ENCODE measurements at places on chromosomes 4 and X. TPM values are rescaled to one million over a fixed set of nuclear protein-coding genes. Genes with fewer than 3 reads are reported as not detected.

The RNF113A gene
- polyA plus RNA-seq = 18.5 TPM

The BEND4 gene
- 2.8 TPM for polyA plus RNA-seq

The KIT gene
- polyA plus RNA-seq = 28.0 TPM

DNA sequence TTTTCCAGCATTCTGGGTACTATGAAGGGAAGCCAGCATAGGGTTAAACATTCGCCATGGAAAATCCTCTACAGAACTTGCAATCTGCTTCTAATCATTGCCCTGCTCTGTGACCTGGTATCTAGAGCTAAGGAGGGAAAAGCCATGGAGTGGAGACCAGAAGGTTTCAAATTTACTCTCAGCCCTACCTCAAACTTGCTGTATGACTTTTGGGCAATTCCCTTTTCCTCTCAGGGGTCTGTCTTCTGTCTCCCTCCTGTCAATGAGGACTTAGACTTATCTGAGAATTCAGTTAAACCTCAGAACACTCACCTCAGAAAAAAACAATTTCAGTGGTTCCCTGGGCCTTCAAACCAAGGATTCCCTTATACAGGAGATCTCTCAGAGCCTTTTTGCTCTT, 29.1 kb downstream of the ARHGEF9 start:
- DNase-seq = no peak

GRCh38 chr4:9146967-9147366, 23.2 kb upstream of the FAM90A26 start:
- no peak for DNase-seq

DNA sequence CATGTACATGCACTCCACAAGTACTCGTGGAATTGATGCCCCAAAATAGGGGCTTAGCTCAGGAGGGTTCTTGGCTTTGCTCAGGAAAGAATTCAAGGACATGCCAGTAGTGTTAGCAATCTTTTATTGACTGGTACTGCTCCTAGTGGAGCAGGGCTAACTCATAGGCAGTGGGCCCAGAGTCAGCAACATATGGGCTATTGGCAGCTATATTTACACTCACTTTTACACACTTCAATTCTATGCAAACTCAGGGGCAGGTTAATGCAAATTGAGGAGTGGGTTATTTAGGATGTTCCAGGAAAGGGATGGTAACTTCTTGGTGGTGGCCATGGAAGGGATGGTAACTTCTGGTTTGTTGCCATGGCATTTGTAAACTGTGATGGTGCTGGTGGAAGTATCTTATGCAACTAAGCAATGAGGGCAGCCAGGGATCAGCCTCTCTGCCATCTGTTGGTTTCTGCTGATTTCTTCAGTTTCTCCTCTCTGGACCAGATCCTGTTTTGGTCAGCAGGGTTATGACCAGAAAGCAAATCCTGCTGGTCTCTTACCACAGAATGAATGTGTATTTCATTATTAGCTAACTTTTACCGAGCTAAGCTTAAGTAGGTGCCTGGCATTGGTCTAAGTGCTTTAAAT, 69.2 kb upstream of the FAT1 start:
- DNase-seq = no peak

DNA sequence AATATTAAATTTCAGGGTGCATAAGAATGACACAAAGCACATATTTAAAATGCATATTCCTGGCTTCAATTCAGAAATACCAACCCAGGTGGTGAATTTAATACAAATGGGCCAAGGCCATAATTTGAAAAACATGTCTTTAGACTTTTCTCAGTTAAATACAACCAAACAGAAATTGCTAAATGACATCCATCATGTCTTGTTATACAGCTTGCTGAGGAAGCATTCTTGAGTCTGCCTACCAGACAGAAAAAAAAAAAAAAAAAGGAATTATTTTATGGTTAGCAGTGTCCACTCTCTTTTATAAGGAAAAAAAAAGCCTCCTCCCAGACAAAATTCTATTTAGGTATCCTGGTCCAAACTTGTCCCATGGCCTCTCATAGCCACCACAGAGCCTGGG, 119.1 kb downstream of the PAPSS1 start:
- DNase-seq = no peak

The KLKB1 gene
- polyA plus RNA-seq = 0.90 TPM

DNA sequence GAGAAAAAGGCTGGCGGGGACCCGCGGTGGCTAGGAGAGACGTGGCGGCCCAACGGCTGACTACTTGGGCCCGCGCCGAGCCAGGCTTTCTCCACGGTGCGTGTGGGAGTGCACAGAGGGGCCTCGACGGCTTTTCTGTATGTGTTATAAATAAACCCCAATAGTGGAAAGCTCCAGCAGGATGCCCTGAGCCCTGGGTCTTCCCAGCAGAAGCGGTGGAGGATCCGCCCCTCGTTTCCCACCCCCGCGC, 268 bp upstream of the PRRG1 start:
- no peak for DNase-seq

GRCh38 chr4:40183615-40184411, 13.0 kb upstream of the RHOH start:
- no peak for DNase-seq

DNA sequence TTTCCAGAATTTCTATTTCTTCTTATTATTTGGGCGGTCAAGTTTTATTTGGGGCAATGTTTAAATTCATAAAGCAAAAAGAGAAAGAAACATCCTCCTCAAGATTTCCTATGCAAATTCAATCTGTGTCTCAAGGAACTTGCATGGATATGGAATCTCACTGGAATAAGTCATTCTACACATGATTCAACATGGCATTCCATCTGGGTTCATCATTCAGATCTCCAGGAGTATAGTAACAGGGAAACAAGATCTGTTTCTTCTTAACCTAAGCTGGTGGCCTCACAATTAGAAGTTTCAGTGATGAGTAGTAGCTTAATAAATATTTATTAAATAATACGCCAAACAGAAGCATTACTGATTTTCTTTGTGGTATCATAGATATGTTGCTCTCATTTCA, 19.8 kb downstream of the KLHL34 start:
- no peak for DNase-seq

DNA sequence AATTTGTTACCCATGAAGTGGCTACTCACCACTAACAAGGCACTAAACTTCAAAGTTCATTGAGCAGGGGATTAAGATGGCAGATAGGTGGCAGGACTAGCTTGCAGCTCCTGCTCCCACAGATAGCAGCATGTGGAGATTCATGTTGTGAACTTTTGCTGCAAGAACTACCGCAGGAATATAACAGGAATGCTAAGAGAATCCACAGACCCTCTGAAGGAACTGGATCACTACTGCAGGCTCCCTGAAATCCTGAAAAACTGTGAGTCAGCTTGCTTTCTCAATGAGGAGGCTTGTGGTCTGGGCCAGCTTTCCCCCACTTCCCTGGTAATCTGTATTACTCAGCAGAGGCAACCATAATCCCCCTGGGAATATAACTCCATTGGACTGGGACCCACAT, 118.5 kb upstream of the VCX2 start:
- DNase-seq = no peak

Data from spinal cord (tissue), 10 donors.